ENCODE measurements at places on chromosomes 5 and 9. TPM values are rescaled to one million over a fixed set of nuclear protein-coding genes. Genes with fewer than 3 reads are reported as not detected.

The CPLANE1 gene
- total RNA-seq = 10.1 TPM

The THOC3 gene
- 87.8 TPM for total RNA-seq

The FOXD4L4 gene
- 1.8 TPM for total RNA-seq

The NUDT12 gene
- total RNA-seq = 28.5 TPM

The IFNE gene
- total RNA-seq = 8.3 TPM

The MTREX gene
- 79.0 TPM for total RNA-seq

The AQP7 gene
- total RNA-seq = 1.2 TPM

Data from Calu3 (cell line).